Panc1 (cell line): ENCODE measurements at places on chromosomes 12 and 14.

GRCh38 chr12:25723336-25723735 is 170.3 kb upstream of the LMNTD1 start:
- DNase-seq: no peak

- peak; percentile 81 for DNase-seq
These were observed 295.7 kb upstream of the PRKD1 start for GRCh38 chr14:30223385-30223785.

DNA sequence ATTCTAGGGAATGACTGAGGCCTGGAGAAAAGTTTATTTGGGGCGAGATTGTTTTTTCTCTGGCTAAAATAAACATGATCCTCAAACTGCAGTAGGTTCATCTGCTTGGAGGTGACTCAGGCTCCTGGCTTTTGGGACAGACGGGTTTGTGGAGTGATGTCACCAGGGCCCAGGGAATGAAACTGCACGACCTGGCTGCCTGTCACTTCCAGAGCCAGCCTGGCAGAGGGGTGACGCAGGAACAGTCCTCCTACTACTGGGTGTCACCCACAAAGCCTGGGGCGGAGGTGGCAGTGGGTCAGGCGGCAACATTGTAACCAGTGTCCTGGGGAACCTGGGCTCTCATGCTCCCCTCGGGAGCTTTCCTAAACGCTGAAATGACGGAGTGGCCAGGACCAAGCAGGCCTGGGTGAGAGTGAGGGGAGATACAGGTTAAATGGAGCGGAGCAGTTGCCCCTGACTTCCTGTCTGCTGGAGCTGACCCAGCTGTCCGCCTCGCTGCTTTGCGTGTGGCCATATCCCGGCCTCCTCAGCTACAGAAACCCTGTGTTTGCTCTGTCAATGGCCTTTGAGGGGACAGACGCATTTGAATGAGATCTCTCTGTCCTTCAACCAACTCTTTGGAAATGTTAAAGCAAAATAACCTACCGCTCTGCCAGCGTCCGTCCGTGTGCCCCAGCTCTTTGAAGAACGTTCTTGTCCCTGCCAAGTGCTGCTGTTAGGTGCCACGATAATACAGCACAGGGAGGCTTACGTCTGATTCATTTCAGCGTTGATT is 6.5 kb downstream of the HIP1R start:
- no peak for DNase-seq

- no peak for DNase-seq
These were observed 20.5 kb downstream of the UBC start for GRCh38 chr12:124893792-124894516.

- DNase-seq: peak; percentile 2
These were observed 22.4 kb upstream of the GPR33 start for GRCh38 chr14:31510222-31510621.

DNA sequence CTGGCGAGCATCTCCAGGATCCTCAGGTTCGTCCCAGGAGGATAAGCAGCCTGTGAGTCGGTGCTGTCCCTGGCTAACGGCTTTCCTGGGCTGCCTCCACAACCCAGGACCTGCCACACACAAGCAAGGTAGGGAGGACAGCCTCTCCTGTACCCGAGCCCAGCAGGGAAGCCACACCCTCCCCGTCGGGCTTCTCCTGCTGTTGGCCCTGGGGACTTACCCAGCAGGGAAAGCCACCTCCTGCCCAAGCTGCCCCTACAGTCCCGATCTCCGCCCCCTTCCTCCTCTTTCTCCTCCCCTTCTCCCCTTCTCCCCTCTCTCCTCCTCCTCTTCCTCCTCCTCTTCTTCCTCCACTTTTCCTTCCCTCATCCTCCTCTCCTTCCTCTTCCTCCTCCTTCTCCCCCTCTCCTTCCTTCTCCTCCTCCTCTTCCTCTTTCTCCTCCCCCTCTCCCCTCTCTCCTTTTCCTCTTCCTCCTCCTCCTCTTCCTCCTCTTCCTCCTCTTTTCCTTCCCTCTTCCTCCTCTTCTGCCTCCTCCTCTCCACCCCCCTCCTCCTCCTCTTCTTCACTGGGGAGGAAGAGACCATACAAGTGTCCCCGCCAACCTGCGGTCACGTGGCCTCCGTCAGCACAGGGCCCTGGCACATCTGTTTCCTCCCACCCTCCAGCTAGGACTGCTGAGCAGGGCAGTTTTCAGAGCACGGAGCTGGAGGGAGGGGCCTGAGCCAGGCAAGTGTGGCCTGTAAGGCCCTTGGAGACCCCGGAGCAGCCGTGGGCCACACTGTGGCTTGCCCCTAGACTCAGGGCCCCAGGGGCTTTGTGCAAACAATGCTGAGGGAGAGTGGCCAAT is 17.3 kb upstream of the RFLNA start:
- no peak for DNase-seq

- DNase-seq: no peak
These were observed 33.5 kb upstream of the TCL1B start for GRCh38 chr14:95652690-95653089.

GRCh38 chr14:88901189-88901588 is 76.7 kb downstream of the TTC8 start:
- DNase-seq: no peak

- no peak for DNase-seq
These were observed 774 bp upstream of the MANSC4 start for GRCh38 chr12:27780612-27781408.

DNA sequence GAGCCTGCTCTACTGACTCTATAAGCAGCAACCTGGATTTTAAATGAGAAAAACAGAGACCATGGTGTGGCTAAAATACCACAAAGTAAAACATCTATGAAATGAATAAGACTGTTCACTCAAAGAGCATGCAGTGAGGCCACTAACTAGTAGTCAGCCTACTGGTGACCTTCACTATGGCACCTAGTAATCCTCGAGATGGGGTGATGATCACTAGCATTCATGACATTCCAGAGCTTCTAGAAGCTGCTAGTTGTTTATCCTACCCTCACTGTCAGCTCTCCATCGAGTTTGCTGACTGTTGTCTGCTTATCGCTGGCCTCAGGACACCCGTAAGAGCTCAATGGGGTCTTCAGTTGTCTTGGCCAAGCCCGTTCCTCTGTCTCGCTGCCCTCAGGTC is 13.7 kb downstream of the SPTB start:
- DNase-seq: no peak

DNA sequence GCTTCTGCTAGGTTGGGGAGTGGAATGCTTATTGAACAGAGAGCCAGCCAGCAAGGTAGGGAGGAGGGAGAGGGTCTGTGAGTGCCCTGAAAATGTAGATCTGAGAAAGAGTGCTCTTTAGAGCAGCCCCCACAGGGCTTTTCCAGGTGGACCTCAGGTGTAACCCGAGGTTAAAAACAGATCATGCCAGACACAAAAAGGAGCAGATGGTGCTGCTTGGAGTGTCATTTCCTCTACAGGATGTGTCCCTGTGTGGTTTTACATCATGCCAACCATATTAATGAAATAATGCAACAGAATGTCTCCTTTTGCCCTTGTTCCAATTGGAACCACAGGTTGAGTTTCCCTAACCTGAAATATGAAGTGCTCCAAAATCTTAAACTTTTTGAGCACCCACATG is 6.4 kb downstream of the SUSD6 start:
- DNase-seq: no peak

GRCh38 chr14:23057757-23058653 is 685 bp upstream of the CDH24 start:
- DNase-seq: peak; percentile 70

GRCh38 chr12:85733221-85733840 is 102.9 kb downstream of the RASSF9 start:
- no peak for DNase-seq

DNA sequence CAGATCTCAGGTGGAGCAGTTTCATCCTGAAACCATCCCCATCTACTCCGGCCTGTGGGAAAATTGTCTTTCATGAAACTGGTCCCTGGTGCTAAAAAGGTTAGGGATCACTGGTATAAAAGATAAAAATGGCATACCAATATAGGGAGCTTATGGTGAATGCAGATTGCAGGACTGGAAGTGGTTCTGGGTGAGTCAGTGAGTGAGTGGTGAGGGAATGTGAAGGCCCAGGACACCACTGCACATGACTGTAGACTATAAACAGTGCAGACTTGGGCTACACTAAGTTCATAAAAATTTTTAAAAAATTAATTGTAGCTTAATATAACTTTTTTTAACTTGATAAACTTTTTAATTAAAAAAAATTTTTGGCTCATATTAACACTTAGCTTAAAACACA is 67.0 kb upstream of the RD3L start:
- DNase-seq: no peak

GRCh38 chr12:91432089-91432488 is 249.5 kb upstream of the DCN start:
- no peak for DNase-seq

- no peak for DNase-seq
These were observed 3.3 kb downstream of the PARP11 start for GRCh38 chr12:3869865-3870264.

DNA sequence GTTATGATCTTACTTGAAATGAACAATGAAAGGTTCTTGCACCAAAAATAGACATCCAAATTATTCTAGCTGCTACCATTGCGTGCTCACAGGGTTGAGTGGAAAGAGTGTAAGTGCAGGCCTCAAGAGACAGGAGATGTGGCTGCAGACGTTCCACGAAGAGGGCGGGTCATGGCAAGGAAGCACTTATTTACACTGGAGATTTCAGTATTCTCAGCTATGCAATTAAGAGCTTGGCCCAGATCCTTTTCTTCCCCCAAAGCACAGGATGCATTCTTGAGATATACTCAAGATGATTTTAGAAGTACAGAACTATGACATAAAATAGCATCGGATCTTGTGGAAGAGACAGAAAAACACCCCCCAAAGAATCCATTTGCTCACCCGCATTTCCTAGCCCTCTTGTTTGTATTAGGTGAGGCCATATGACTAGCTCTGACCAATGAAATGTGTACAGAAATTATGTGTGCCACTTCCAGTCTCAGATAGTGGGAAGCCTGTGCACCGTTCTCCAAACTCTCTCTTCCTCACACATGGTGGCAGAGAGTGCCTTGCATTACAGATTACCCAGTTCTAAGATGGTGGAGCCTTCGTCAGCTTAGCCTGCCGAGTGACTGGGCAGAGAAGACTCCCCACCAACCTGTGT is 261.4 kb downstream of the TTC8 start:
- DNase-seq: no peak

GRCh38 chr12:54220092-54220557 is 31.3 kb upstream of the SMUG1 start:
- peak; percentile 75 for DNase-seq

GRCh38 chr14:33986804-33987203 is 35.9 kb upstream of the EGLN3 start:
- DNase-seq: no peak

DNA sequence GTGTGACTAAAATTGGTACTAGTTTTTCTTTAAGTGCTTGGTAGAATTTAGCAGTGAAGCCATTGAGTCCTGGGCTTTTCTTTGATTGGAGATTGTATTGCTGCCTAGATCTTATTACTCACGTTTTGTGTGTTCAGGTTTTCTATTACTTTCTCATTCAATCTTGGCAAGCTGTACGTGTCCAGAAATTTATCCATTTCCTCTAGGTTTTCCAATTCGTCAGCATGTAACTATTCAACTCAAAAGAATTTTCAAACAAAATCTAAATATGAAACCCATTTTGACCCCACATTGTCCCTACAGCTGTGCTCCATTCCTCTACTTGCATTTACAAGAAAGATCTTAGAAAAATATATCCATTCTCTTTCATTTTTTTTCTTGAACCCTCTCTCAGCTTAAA is 1613.4 kb upstream of the SEL1L start:
- no peak for DNase-seq

DNA sequence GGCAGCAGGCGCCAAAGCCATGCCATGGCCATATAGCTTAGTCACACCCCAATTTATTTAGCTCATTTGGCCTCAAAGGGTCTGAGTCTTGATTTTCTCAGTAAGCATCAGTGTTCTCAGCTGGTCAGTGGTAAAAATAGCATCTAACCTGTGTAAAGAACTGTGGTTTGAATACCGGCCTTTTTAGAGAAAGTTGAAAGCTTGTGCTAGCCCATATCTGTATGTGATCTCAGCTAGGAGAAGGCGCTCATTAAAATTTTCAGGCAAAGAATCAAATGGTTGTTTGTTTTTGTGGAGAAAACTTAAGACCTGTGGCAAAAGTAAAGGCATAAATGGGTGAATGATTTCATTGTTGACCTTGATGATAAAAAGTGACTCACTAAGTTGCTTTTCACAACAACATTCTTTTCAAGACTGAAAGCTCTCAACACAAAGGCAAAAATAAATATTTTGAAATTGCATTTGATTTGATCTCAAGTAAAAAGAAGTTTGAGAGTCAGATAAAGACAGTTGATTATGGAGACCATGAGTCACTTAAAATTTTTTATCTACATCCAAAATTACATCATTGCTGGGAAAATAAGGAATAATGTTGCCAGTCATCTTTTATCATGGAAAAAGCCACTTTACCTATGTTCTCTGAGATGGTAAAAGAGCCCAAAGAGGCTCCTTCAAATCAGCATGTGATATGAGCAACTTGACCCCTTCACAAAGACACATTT is 128.5 kb upstream of the RGS6 start:
- peak; percentile 2 for DNase-seq

- DNase-seq: no peak
These were observed 67.5 kb downstream of the B4GALNT3 start for GRCh38 chr12:527241-527640.

- DNase-seq: no peak
These were observed 710.7 kb downstream of the GALC start for GRCh38 chr14:87282266-87282665.

DNA sequence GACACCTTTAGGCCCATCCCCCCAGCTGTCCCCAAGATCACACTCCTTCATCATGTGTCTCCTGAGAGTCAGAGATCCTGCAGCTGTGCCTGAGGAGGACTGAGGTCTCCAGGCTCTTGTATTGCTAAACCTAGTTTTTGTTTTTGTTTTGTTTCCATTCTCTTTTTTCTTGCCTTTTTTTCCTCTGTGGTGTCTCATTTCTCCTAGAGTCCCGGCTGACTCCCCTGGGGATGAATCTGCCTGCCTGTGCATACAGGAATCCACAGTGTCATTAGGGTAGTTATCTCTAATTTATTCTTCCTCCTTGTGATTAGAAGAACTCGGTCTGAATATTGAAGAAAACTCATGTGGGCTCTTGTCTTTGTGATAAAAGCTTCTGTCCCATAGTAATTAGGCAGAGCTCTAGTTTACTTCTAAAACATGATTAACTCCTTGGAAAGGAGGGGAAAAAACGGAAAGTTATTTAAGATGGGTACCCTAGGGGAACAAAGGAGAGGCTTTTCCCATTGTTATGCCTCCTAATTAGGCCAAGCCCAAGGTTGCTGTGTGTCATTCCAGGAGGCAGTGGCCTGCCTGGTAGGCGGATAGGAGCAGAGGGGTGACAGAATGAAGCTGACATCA is 343.2 kb downstream of the ZFP36L1 start:
- DNase-seq: no peak

GRCh38 chr12:47234576-47235141 is 154.9 kb upstream of the AMIGO2 start:
- DNase-seq: no peak
